Placental epithelial cell (primary cell): ENCODE measurements at places on chromosomes 4 and X. TPM values are rescaled to one million over a fixed set of nuclear protein-coding genes. Genes with fewer than 3 reads are reported as not detected.

Gene AREG
- 13.8 and 18.5 TPM in 2 replicates for total RNA-seq

Gene MEPE
- total RNA-seq, result not detected in 2 replicates

Gene IL1RAPL2
- total RNA-seq, result 0.11 and 0.39 TPM in 2 replicates

Gene GLOD5
- not detected in 2 replicates for total RNA-seq

Gene CRMP1
- total RNA-seq, result not detected in 2 replicates

Gene PRICKLE3
- total RNA-seq, result 11.4 and 14.3 TPM in 2 replicates

Gene PAGE2B
- not detected in 2 replicates for total RNA-seq

Gene CFI
- not detected in 2 replicates for total RNA-seq

Gene PHKA2
- total RNA-seq, result 28.2 and 48.3 TPM in 2 replicates

Gene RHOXF2
- not detected in 2 replicates for total RNA-seq

Gene CWH43
- not detected in 2 replicates for total RNA-seq

Gene CTAG2
- total RNA-seq, result 0.39 TPM in 1 of 2 replicates, not detected in the other

Gene RTL5
- total RNA-seq, result 0.33 and 0.79 TPM in 2 replicates

Gene RAB40AL
- 2.0 TPM in 1 of 2 replicates, not detected in the other for total RNA-seq

Gene PLP2
- 35.3 and 60.5 TPM in 2 replicates for total RNA-seq

Gene XAGE1A
- not detected in 2 replicates for total RNA-seq

Gene NIPAL1
- 10.6 and 10.8 TPM in 2 replicates for total RNA-seq

Gene ZNF81
- total RNA-seq, result 4.7 and 5.3 TPM in 2 replicates

Gene FAM47E
- total RNA-seq, result 1.4 and 3.1 TPM in 2 replicates

Gene MTMR8
- total RNA-seq, result 0.76 and 0.79 TPM in 2 replicates

Gene RHOH
- 1.2 and 1.4 TPM in 2 replicates for total RNA-seq

Gene GPR34
- total RNA-seq, result not detected in 2 replicates

Gene SYTL5
- total RNA-seq, result 0.39 and 0.43 TPM in 2 replicates

Gene WDFY3
- 115 and 128 TPM in 2 replicates for total RNA-seq

Gene SRPX
- total RNA-seq, result 2.7 and 5.1 TPM in 2 replicates

Gene EOLA2
- total RNA-seq, result 18.8 and 20.0 TPM in 2 replicates

Gene EXOC1L
- total RNA-seq, result not detected in 2 replicates

Gene TBC1D8B
- 7.9 and 8.8 TPM in 2 replicates for total RNA-seq

Gene TLR2
- under 0.01 and 0.22 TPM in 2 replicates for total RNA-seq

Gene DCHS2
- under 0.01 TPM in 2 replicates for total RNA-seq

Gene APBB2
- 56.3 and 64.8 TPM in 2 replicates for total RNA-seq

Gene CENPE
- total RNA-seq, result 3.5 and 4.2 TPM in 2 replicates

Gene RRH
- total RNA-seq, result not detected in 2 replicates

Gene SLC34A2
- total RNA-seq, result 0.11 TPM in 1 of 2 replicates, not detected in the other

Gene RRAGB
- total RNA-seq, result 28.6 and 61.6 TPM in 2 replicates

Gene OPHN1
- total RNA-seq, result 10.1 and 18.5 TPM in 2 replicates

Gene MAPK10
- 0.65 and 5.1 TPM in 2 replicates for total RNA-seq

Gene GALNTL6
- total RNA-seq, result under 0.01 and 1.2 TPM in 2 replicates

Gene SHROOM2
- 17.7 and 28.8 TPM in 2 replicates for total RNA-seq

Gene BEX2
- 2.1 and 6.7 TPM in 2 replicates for total RNA-seq

Gene PNMA3
- not detected in 2 replicates for total RNA-seq

Gene ACE2
- total RNA-seq, result 0.11 and 0.39 TPM in 2 replicates

Gene GAGE1
- total RNA-seq, result not detected in 2 replicates

Gene ADH1C
- not detected in 2 replicates for total RNA-seq

Gene BEND2
- not detected in 2 replicates for total RNA-seq

Gene RUFY3
- 25.8 and 28.7 TPM in 2 replicates for total RNA-seq

Gene FAM120C
- total RNA-seq, result 6.7 and 9.3 TPM in 2 replicates

Gene PTPN13
- total RNA-seq, result 6.4 and 7.9 TPM in 2 replicates

Gene PPP2R2C
- total RNA-seq, result 0.39 and 0.65 TPM in 2 replicates

Gene CC2D2A
- 18.2 and 19.6 TPM in 2 replicates for total RNA-seq

Gene STOX2
- 2.5 and 3.9 TPM in 2 replicates for total RNA-seq

Gene ZNF518B
- total RNA-seq, result 22.0 and 38.3 TPM in 2 replicates

Gene RPGR
- total RNA-seq, result 7.9 and 8.1 TPM in 2 replicates

Gene ADGRL3
- total RNA-seq, result 5.9 and 7.9 TPM in 2 replicates

Gene CXorf65
- not detected in 2 replicates for total RNA-seq

Gene NSG1
- 102 and 108 TPM in 2 replicates for total RNA-seq

Gene HHIP
- not detected in 2 replicates for total RNA-seq

Gene EGFL6
- under 0.01 TPM in 1 of 2 replicates, not detected in the other for total RNA-seq

Gene DHRSX
- 12.3 and 18.5 TPM in 2 replicates for total RNA-seq
